Stimulated activated CD4-positive, alpha-beta T cell treated with anti-CD3 and anti-CD28 coated beads, Interleukin-1b, Interleukin-23, amount 100 ng/mL, for 1 hour (primary cell): ENCODE measurements at places on chromosomes 1 and 21.

DNA sequence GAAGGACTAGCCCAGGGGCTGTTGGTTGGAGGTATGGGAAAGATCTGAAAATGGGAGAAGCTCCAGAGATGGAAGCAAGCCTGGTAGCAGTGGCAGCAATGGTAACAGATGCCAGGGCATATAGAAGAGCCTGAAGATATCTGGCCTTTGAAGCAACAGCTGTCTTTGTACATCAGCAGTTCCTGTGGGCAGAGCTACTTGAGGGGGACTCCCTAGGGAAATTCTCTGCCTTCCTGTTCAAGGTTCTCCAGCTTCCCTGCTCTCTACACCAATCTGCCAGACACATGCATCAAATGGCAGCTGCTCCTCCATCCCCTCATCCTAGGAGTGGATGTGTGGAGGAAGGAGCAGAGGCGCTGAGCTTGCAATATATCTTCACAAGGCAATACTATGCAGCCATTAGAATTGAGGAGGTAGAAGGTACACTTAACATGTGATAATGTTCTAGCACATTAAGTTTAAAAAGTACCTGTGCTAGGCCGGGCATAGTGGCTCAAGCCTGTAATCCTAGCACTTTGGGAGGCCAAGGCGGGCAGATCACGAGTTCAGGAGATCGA lies 2.2 kb downstream of the TMEM35B start:
- no peak for DNase-seq

DNA sequence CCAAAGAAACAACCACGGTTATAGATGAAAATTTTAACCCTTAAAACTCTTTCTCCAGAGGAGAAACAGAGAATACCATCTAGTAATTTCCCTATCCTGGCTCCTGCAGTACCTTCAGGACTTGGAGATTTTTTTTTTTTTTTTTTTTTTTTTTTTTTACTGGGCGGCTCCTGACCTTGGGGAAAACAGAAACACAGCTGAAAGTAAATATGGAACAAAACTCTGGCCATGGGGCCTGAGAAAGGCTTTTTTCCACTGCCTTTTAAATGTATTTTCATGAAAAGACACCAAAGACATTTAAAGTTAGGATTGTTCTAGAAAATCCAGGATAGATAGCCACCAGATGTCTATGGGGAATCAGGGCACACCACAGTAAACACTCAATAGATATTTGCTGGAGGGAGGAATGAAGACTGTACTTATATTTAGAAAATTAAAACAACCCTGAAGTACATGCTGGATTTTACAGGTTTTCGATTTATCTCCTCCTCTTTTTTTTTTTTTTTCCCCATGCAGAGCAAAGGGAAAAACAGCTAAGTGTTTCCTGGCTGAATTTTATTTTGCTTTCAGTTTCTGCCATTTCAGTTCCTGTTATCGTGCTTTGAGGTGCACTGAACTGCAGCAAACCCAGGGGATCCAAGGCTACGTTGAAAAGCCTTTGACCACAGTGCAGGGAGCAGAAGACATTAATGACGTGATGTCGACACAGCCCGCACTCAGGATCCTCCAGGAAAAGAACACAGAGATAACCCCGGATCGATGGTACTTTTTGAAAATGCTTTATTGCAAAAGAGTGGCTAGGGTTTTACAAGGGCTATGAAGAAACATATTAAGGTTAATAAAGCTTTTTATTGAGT lies 35.7 kb upstream of the CNN3 start:
- no peak for DNase-seq

GRCh38 chr1:56833088-56833487 lies 13.9 kb upstream of the FYB2 start:
- DNase-seq = no peak

GRCh38 chr21:43325968-43326715 lies 100.8 kb downstream of the SIK1 start:
- DNase-seq = no peak

- no peak for DNase-seq
These were observed 3.1 kb upstream of the GBP6 start for GRCh38 chr1:89360716-89361115.

DNA sequence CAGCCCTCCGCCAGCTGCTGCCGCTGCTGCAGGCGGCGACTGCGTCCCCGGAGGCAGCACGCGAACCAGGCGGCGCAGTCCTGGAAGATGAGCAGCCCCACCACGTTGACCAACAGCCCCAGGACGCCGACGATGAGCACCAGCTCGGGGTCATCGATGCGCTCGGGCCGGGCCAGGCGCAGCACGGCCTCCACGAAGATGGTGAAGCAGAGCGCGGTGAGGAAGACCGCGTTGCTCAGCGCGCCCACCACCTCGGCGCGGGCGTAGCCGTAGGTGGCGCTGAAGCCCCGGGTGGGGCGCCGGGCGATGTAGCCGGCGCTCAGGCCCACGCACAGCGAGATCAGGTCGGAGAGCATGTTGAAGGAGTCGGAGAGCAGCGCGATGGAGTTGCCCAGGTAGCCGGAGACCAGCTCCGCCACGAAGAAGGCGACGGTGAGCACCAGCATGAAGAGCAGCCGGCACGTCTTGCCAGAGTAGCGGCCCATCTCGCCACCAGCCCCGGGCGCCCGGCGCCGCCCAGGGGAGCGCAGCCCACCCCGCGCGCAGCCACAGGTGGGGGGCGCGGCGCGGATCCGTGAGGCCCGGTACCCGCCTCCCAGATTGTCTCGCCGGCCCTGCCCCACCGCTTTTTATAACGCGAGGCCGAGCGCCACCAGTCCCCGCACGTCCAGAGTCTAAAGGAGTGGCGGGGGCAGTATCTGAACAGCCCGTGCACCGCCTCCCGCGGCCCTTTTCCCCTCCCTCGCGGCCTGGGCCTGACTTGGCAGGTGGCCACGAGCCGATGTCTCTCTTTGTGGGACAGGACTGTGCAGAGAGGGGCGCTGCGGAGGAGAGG lies at the start of gene SLC30A10:
TSS of gene SLC30A10 (minus strand) at position 602 of the 835 bp plus-strand sequence. CDS start at position 485, 117 bp downstream.
- DNase-seq = no peak

DNA sequence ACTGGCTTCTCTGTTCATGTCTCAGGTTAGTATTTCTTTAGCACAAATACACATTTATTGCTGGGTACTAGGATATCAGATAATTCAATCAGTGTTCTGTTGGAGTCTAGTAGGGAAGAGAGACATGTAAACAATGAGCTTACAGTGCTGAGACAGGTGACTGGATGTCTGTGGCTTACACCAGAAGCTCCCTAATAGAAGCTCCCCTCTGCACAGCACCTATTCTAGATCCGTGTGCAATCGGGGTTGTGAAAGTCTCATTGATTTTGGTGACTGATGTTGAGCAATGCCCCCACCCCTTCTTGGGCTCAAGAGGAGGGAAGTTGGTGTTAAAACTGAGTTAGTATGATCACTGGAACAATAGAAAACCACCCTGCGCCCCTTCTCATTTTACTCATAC lies 279.2 kb downstream of the RPS6KC1 start:
- no peak for DNase-seq

- DNase-seq = no peak
These were observed 103.1 kb upstream of the CACHD1 start for GRCh38 chr1:64366821-64367220.
